ENCODE measurements at places on chromosomes 2 and 18.

GRCh38 chr2:96806468-96807126 lies 9.5 kb upstream of the CNNM3 start:
- no peak for DNase-seq

DNA sequence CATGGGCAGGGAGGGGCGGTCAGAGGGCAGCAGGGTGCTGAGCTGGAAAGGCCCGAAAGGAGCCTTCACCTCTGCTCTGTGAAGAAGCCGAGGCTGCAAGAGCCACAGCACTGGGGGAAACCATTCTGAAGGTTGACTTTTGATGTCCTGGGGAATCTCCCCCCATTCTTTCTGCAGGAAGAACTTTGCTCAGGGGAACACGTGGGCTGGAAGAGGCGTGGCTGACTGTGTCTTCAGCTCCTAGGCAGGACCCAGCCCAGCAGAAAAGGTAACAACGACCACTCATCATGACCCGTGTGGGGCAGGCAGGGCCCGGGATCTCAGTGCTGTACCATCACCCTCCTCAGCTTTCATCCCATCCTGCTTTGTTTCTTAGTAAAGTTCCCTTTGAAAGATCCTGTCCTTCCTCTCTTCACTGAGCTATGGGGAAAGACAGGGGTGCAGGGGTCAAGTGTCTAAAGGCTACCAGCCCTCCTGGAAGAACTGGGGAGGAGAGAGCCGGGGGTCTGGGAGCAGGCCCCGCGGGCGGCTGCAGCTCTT lies 312.7 kb downstream of the CELF4 start:
- no peak for DNase-seq

DNA sequence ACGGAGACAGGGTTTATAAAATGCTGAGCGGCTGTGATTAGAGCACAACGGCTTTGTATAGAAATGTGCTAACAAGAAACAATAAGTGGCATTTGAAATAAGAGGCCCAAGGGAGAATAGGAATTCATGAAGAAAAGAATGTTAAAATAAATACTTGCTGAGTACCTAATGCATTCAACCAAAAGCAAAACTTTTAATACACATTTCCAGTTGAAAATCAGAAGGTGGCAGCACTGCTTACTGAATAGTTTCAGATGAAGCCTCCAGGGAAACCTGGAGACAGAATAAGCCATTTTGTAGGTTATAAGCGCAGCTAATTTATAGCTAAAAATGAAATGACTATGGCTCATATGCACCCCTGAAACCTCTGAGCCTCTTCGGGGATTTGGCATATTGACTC lies 286.6 kb downstream of the DPP10 start:
- no peak for DNase-seq

DNA sequence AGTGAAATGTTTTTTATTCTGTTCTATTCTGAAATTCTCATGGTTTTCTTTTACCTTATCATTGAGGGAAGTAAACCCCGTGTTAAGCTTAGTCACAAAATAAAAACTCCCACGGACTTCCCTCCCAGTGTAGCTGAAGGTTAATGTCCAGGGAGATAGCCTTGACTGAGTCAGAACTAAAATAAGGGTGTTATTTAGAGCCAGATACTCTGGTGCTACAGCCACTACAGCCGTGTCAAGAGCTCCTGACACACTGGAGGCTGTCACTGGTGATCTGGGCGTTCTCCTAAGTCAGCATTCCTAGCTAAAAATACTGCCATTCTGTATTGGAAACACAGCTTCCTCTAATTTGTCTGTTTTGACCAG lies 82.0 kb upstream of the RANBP2 start:
- no peak for DNase-seq

- DNase-seq, result no peak
These were observed 33.4 kb downstream of the SIX2 start for GRCh38 chr2:44975571-44976450.

DNA sequence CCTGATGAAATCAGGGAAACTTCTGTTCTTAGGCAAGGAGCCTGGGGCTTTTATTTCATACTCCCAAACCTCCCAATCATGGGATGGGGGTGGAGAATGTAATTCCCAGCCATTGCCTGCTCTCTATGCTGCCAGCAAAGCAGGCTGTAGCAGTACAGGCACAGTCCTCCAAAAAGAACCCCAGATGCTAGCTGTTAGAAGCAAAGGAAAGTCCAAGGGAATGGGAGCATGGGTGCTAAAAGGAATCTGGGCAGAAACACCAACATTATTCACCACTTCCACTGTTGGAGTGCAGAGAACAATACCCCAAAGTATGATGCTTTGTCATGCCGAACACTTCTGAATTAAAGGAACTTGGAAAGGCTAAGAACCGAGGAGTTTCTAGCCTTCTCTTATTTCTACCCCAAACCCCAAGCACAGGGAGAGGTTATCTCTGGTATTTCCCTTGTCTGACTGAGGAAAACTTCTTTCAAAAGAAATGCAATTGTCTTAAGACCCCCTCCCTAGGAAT lies 24.7 kb downstream of the MDH1 start:
- no peak for DNase-seq

- DNase-seq, result no peak
These were observed 183.3 kb downstream of the CAMKMT start for GRCh38 chr2:44545005-44545404.

DNA sequence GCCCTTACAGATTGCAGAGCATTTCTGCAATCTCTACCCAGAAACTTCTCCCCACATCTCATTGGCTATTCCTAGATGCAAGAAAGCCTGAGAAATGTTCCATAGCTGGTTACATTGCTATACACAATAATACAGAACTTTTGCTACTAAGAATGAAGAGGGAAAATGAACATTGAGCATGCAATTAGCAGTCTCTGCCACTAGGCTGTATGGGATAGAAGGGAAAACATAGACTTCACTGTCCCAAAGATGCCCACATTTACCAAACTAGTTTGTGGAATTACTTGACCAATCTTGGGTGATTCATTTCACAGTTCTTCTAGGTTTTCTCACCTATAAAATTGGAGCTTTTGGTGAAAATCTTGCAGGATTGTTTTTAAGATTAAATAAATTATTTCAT lies 265.7 kb upstream of the NT5C1B start:
- no peak for DNase-seq

DNA sequence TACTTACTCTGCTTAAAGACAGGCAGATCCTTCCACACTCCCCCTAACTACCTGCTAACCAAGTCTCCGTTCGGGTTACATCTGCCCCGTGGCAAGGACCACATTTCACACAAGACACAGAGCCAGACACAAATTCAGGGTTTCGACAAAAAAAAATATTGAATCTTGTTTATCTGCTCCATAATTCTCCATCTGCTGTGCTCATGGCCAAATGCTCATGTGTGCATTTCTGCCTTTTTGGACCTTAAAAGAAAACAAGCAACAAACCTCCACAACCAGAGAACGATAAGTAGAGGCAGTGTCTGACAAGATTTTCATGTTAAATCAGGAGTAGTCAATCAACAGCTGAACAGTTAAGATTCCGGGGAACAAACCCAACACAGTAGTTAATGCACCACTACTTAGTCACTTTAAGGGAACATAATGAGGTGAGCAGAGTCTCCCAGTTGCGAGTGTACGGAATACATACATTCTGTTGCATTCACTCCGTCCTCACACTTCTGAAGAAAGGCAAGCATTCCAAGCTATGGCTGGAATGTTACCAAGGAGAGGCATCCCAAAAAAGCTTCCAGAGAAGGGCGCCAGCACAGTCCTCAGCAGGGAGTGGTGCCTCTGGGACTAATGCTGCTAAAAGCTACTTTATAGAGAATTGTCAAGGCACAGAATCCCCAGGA lies 121.0 kb downstream of the ANKRD44 start:
- no peak for DNase-seq

DNA sequence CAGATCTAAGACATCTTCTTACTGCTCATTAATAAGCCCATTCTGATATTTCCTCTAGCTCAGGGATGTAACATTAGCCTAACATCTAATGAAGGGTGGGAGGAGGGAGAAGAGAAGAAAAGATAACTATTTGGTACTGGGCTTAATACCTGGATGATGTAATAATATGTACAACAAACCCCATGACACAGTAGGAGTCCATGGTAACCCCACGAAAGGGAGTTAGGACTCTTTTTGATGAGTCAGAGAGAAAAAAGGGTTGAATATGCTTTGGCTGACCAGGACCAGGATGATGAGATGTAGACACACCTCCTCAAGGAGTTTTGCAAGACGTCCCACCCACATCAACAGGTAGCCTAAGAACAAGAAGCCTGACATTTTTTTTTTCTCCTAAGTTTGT lies 34.4 kb upstream of the DLX2 start:
- DNase-seq, result no peak

GRCh38 chr2:19111354-19111753 lies 247.1 kb downstream of the OSR1 start:
- no peak for DNase-seq

GRCh38 chr18:25457601-25458000 lies 105.6 kb upstream of the ZNF521 start:
- DNase-seq, result no peak

DNA sequence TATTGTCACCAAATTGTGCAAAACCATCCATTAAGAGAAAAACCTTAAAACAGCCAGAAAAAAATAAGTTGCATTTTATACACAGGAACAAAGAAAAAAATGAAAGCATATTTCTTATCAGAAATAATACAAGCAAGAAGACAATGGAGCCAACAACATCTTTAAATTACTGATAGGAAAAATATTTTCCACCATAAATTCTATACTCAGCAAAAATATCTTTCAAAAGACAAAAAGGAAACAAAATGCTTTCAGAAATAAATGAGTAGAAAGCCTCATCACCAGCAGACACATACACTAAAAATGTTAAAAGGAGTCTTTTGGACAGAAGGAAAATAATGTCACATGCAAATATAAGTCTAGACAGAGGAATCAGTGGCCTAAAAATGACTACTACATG lies 106.4 kb upstream of the TRIB2 start:
- no peak for DNase-seq

DNA sequence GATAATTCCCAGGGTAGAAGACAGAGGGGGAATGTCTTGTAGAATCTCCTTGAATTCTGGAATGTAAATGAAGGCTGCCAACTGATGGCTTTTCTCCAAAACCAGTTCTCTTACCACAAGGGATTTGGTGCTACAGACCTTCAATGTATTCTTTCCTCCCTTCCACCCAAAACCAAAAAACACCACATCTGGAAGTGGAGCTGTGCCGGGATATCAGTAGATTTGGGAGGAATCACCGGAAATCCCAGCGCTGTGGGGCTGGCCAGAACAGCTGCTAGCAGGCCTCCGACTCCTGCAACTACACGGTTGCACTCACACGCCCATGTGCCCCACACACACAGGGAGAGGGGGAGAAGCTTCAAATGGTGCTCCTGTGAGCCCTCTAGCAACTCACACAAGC lies 45.7 kb downstream of the RPL31 start:
- DNase-seq, result peak; percentile 32

DNA sequence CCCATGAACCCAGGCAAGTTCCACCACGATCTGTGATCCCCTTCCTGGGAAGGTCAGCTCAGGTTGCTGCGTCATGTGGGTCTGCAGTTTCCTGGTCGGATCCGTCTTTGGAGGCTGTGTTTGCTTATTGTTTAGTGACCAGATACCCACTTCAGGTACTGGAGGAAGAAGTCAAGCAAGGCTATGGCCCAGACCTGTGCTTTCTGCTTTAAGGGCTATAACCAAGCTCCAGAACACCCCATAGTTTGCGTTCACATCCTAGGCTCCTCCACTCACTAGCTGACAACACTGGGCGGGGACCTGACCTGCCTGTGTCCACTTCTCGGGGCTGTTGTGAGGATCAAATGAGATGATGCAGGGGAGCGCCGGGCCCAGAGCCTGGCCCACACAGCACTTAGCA lies 44.0 kb downstream of the MAL start:
- DNase-seq, result no peak

DNA sequence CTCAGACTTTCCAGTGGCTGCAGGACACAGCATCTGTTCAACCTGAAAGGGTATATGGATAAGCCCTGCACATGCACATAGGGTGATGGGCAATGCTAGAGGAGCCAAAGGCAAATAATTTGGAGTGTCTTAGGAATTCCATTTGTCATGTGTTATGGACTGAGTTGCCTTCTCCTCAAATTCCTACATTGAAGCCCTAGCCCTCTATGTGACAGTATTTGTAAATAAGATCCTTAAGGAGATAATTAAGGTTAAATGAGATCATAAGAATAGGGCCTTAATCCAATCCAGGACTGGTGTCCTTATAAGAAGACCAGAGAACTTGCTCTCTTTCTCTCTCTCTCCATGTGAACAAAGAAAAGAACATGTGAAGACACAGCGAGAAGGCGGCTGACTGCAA lies 42.9 kb upstream of the CREG2 start:
- DNase-seq, result no peak

- DNase-seq, result no peak
These were observed 171.0 kb downstream of the SRBD1 start for GRCh38 chr2:45439788-45440773.

- no peak for DNase-seq
These were observed 310.7 kb upstream of the SLC14A2 start for GRCh38 chr18:45304558-45304957.

GRCh38 chr2:70349921-70350685 lies 48.2 kb upstream of the FAM136A start:
- no peak for DNase-seq

- no peak for DNase-seq
These were observed 102.0 kb upstream of the PPP1CB start for GRCh38 chr2:28649481-28650265.

GRCh38 chr2:216956820-216957493 lies 97.1 kb upstream of the TNP1 start:
- no peak for DNase-seq

DNA sequence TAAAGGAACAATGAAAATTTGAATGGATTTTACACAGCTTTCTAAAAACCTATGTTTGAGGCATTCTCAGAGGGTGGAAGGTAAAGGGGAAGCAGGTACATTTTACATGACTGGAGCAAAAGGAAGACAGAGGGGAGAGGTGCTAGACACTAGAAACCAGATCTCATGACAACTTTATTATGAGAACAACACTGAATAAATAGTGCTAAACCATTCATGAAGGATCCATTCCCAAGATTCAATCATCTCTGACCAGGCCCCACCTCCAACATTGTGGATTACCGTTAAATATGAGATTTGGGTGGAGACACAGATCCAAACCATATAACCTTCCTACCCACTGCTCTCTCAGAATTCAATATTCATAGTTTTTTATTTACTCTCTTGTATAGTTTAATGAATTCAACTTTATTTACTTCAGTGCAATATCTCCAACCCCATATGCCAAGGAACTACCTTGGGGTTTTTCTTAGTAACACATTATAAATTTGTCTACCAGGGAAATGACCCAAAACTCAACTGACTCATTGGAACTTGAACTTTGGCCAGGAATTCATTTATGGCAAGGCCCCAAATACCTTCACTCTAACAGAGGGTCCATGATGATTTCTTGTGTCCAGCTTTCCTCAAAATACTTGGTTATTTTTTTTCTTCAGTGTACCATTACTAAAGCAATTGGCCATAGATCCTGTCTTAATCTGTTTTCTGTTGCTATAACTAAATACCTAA lies 317.8 kb downstream of the GULP1 start:
- DNase-seq, result no peak

DNA sequence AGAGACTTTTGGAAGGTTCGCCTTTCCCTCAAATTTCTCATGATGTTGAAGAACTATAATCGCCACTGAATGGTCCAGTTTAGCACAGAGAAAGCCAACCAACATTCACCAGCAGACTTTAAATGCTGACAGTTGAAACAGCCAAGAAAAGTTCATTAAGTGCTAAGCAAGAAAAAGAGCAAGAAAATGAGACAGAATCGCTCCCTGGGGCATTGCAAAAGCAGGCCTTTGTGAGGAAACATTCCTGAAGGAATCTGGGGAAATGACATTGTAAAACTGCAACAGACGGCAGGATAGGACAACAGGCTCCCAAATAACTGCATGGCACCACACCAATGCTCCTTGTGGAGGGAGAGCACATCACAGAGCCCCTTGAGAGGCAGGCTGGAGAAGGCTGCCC lies 269.3 kb upstream of the ID2 start:
- peak; percentile 74 for DNase-seq
